ENCODE measurements at places on chromosomes 5 and 9.

- no peak for DNase-seq
These were observed 7.8 kb upstream of the VLDLR start for GRCh38 chr9:2613730-2614271.

GRCh38 chr5:149407323-149408251, 28.5 kb upstream of the IL17B start:
- DNase-seq, result no peak

DNA sequence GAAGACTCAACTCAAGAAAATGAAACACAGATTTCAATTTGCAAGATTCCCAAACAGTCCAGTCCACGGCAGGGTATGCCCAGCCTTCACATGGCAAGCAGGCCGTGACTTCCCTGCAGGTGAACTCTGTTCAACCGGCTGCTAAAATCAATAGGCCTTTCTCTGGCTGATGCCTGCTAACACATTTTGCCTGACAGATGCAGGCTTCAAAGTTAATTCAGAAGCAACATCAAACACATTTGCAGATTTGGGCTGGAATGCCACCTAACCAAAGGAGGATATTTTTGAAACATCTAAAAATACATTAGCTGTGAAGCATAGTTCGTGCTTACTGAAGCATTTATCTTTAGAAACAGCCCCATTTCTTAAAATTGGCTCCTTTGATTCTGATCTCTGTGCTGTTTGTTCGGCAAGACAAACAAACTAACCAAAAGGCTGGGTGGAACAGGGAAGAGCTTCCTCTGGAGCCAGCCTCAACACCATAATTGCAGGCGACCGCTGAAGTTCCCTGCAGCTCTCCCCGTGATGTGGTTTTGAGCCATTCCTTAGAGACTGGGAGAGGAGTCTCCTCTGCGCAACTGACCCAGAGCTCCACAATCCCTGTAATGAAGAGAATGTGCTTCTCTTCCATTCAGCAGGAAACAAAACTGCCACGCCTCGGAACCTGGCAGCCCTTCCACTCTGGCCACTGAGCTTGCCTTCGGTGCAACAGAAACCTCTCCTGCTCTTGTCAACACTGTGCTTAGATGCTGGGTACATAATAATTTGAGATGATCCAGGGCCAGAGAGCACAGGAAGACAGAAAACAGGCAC, 126.5 kb downstream of the MYO10 start:
- DNase-seq, result no peak

GRCh38 chr5:74579215-74579614, 61.3 kb downstream of the ENC1 start:
- DNase-seq, result no peak

GRCh38 chr5:174428895-174429294, 295.5 kb upstream of the MSX2 start:
- no peak for DNase-seq

DNA sequence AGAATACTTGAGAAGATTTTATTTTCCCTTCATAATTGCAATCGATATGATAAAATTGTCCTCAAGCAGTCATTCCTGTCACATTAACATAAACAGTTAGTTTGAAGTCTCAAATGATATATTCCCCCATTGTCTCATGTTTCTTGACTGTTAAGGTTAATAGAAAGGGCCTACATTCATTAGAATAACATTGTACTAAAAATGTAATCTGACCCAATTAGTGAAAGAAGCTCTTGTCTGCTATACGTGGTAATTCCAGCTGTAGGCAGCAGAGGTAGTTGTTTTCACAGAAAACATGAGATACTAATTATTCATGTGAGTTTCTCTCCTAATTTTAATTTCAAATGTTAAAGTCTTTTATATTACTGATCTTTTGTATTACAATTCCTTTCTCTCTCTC, 25.9 kb upstream of the AP3B1 start:
- DNase-seq, result peak; percentile 22

DNA sequence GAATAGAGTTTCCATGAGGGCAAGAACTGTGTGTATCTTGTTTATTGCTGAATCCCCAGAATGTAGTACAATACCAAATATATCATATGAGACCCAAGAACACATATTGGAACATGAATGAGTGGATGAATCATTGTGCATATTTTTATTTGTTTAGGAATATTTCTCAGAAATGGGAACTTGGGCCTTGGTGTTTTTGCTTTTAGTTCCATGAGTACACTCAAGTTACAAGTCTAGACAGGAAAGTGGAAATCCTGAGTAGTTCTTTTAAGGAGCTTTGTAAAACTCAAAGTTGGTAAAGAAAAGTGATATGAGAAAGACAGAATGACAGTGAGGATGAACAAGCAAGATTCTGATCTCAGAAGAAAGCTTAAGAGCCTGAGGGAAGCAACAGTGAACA, 647.0 kb downstream of the EFNA5 start:
- DNase-seq, result no peak

GRCh38 chr9:76691517-76692313, 72.5 kb upstream of the PCA3 start:
- DNase-seq, result no peak

DNA sequence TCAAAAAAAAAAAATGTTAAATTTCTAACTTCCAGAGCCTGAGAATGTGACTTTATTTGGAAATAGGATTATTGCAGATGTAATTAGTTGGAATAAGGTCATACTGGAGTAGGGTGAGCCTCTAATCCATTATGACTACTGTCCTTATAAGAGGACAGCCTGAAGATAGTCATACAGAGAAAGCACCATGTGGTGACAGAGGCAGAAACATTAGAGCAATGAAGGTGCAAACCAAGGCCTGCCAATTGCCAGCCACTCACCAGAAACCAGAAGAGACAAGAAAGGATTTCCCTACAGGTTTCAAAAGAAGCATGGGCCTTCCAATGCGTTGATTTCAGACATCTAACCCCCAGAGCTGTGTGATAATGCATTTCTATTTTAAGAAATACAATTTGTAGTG, 659.2 kb upstream of the CHD1 start:
- no peak for DNase-seq

DNA sequence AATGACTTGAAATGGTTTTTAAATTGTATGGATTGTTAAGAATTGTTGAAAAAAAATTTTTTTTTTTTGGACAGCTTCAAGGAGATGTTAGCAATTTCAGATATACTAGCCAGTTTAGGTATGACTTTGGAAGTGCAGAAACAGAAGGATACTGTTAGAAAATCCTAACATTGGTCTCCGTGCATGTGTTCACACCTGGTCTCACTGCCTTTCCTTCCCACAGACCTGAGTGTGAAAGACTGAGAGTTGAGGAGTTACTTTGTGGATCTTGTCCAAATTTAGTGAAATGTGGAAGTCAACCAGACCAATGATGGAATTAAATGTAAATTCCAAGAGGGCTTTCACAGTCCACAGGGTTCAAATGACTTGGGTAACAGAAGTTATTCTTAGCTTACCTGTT, 102.3 kb downstream of the GDA start:
- no peak for DNase-seq

DNA sequence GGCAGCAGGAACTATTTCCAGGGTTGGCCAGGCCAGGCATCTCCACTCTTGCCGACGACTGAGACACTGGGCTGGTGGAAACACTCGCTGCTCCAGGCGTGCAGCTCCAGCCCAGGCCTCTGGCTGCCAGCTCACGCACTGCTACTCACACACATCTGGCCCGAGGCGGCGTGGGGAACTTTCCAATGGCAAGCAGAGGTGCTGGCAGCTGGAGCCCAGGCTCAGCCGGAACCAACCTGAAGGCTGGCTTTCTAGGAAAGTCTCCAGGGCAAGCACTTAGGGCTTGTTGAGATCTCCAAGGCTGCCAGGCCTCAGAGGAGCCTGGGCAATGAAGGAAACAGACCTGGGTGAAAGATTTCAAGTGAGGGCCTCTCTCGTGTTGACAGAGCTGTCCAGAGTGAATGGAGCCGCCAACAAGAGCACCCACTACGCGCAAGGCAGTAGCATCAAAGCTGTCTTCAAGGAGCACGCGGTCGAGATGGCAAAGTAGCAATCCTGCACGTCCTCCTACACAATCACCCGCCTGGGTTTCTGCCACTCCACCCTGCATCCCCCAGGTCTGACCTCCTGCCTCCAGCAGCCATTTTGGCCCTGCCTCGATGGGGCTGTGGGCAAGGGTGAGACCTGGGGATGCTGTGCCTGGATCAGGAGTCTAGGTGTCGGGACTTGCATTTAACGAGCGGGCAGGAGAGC, 14.4 kb downstream of the SH3PXD2B start:
- DNase-seq, result no peak

DNA sequence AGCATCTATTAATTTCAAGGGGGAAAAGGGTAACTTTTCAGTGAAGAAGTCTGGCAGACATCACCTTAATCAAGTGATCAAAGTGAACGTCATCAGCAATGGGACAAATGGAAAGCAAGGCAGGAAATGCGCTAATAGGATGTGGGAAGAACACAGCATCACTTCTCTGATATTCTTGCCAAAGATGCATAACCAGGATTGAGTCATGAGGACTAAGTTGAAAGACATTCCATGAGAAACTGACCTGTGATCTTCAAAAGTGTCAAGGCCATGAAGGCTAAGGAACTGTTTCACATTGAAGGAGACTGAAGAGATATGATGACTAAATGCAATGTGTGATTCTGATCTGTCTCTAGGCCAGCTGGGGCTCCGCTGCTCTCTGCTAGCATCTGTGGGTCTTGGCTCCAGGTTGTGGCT, 92.9 kb downstream of the NDFIP1 start:
- peak; percentile 7 for DNase-seq

GRCh38 chr9:130668659-130669058, 4.3 kb downstream of the PRDM12 start:
- no peak for DNase-seq

- DNase-seq, result no peak
These were observed 30.8 kb downstream of the ADAMTSL1 start for GRCh38 chr9:18504707-18505106.

- no peak for DNase-seq
These were observed 26.5 kb downstream of the CEL start for GRCh38 chr9:133088146-133088750.

DNA sequence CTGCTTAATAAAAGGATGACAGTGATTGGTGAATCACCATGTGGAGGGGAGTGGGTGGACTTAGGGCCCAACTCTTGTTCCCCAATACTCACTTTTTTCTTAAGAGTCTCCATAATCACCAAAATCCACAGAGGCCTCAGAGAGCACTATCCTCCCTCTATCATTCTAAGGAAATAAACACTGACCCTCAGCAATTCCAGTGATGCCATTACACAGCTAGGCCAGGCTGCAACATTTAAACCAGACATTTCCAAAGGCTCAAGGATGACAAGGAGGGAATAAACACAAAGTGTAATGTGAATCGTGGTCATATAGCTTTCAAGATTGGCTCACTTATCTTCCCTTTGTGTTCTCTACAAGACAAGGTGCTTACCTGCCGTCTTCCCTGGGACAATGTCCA, 2.4 kb upstream of the ARSI start:
- no peak for DNase-seq

GRCh38 chr5:132102101-132102701, 28.6 kb downstream of the CSF2 start:
- DNase-seq, result no peak

GRCh38 chr5:67978171-67978570, 237.4 kb upstream of the PIK3R1 start:
- no peak for DNase-seq

DNA sequence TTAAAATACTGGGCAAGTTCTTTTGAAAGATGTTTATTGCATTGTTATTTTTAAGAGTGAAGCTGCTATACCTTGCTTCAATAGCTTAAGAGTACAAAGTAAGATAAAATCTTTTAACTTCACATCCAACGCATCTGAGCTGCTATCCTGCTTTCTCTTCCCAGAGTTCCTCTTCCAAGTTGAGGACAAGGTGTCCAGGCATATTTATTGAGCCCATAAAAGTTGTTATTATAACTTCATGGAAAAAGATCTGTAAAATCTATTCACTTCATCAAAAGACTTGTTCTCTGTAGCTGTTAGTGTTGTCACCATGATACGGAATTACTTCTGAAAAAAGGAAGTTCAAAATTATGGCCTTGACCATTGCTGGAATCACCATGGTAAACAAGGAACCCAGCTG, 306.2 kb upstream of the ELAVL2 start:
- no peak for DNase-seq

- no peak for DNase-seq
These were observed 72.5 kb downstream of the LIFR start for GRCh38 chr5:38483805-38484398.

GRCh38 chr5:60671899-60672692, 27.9 kb downstream of the DEPDC1B start:
- no peak for DNase-seq

DNA sequence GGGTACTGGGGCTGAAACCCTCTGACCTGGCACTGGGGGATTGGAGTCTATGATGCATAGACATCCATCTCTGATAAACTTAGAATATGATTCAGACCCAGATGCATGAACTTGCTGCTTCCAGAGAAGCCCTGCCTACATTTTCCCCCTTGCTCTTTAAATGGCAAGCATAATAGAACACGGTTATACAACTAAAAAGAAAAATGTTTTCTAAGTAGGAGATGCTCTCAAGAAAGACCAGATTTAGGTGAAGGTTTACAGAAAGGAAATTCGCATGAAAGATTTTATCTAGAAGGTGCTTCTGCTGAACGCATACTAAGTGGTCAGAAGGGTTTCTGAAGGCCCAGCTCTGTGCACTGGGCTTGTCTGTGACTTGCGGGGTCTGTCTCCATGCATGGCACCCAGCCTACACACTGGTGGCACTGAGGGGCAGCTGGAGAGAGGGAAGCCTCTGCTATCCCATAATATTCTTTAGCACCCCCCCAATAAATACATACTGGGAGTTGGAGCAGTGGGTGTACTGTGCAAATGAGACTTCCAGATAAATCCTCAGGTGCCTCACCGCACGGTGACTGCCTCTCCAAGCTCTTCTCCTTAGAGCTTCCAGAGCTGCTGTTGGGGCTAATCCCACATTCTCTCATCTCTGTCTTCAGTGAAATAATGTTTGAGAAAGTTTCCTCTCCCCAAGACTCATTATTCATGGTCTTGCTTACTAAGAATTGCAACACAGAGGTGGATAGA, 114.6 kb downstream of the FSTL4 start:
- DNase-seq, result no peak

DNA sequence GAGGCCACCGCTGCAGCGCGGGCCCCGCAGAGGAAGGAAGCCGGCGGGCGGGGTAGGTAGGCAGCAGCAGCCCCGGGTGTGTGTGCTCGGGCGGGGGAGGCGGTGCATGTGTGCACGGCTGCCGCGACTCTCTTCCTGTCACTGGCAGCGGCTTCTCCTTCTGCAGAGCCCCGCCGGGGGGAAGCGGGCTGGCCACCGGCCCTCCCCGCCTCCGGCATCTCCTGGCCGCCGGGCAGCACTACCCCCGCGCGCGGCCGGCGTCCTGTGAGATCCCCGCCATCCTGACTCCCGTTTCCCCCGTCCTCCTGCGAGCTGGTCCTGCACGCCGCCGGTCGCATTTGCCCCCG, 315 bp downstream of the PIK3R1 start:
- peak; percentile 6 for DNase-seq

- DNase-seq, result no peak
These were observed 12.5 kb downstream of the C1QTNF2 start for GRCh38 chr5:160357861-160358411.

GRCh38 chr9:21434202-21435014, 5.8 kb upstream of the IFNA1 start:
- DNase-seq, result peak; percentile 33

DNA sequence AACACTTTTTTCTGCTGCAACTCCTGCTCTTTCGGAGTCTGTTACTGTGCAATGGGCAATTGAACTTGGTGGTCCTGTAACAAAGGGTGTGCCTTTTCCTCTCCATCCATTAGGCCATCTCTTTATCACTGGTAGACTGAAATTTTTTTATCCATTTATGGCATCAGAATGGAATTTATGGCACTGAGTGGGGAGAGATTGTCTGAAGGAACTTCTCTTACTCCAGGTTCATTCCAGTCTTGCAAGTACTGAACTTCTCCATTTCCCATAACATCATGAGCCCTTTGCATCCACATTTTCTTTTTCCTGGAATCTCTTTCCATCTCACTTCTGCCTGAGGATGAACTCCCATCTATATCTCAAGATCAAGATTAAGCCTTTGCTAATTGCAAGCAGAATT, 10.0 kb downstream of the SLC46A2 start:
- no peak for DNase-seq
